ENCODE measurements at places on chromosomes 1 and 21.

DNA sequence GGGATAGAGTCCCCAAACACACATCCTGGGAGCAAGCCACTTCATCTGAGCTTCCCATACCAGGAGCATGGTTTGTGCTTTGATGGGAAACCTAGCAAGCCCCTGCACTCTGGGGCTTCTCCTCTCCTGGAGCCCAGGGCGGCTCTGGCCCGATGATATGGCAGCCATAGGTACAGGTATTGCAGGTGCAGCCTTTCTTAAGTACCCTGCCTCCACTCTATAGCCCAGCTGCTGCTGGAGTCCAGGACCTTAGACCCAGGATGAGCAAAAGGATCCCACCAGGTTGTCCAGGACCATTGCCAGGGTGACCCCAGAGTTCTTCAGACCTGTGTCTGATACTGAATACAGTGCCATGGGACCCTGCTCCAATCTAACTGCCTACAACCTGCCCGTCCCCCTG, 4.2 kb downstream of the C1orf226 start:
- DNase-seq = no peak

- DNase-seq = no peak
Measured at GRCh38 chr1:42835422-42835821, 11.0 kb upstream of the ZNF691 start.

GRCh38 chr1:219391297-219391696, 217.6 kb downstream of the LYPLAL1 start:
- DNase-seq = no peak

- no peak for DNase-seq
Measured at GRCh38 chr1:54698346-54698745, 17.3 kb upstream of the TTC4 start.

- no peak for DNase-seq
Measured at GRCh38 chr1:171988243-171988885, 147.1 kb downstream of the DNM3 start.

DNA sequence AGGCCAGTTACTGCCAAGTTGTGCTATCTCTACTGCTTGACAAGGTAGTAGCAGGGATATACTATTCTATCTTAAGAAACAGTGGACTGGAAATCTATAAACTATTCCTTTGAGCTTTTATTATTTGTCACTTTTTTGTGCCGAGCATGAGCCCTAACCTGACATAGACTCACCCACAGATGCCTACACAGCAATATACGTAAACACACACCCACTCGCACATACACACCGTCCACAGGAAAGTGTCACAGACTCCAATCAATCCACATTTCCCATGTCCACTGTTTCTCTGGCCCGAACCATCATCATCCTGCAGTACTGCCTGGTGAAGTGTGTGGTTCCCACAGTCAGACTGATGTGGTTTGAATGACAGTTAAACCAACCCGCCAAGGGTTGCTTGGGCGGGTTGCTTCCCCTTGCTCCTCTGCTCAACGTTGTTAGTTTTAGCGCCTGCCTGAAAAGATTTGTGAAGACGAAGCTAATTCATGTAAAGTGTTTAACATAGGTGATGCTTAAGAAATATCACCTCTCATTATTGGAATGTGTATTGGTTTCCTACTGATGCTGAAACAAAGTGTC, 47.2 kb downstream of the ADAMTS1 start:
- DNase-seq = no peak

DNA sequence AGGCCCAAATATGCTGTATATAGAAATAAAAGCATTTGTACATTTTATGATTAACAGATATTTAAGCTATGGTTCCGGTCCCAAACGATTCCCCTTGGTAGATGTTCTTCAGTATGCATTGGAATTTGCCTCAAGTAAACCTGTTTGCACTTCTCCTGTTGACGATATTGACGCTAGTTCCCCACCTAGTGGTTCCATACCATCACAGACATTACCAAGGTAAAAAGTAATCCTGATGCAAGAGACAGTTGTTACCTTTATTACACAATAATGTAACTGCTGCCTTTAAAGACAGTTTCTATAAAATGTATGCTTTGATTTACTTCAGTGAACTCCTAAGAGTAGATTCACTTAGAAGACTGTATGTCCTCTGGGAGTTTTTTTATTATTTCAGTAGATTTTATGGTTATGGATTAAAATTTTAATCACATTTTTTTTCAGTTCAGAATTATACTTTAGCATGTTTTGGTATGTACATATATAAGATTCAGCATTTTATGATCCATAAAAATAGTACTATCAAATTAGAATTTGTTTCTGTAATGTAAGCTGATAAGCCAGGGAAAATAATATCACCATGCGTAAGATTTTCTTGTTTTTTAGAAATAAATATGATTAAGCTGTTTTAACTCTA, 96.5 kb downstream of the USP25 start:
- no peak for DNase-seq

- no peak for DNase-seq
Measured at GRCh38 chr1:227314014-227314848, 4.1 kb downstream of the CDC42BPA start.

DNA sequence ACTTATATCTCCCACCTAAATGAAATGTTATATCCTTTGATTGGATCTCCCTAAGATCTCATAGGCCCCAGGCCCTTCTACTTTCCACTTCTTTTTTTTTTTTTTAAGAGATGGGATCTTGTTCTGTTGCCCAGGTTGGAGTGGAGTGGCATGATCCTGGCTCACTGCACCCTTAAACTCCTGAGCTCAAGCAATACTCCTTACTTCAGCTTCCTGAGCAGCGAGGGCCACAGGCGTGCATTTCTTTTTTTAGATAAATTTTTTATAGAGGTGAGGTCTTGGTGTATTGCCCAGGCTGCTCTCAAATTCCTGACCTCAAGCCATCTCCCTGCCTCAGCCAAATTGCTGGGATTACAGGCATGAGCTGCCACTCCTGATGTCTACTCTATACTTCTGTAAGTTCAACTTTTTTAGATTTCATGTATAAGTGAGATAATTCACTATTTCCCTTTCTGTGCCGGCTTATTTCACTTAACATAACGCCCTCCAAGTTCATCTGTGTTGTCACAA, 987.5 kb upstream of the NCAM2 start:
- DNase-seq = no peak

DNA sequence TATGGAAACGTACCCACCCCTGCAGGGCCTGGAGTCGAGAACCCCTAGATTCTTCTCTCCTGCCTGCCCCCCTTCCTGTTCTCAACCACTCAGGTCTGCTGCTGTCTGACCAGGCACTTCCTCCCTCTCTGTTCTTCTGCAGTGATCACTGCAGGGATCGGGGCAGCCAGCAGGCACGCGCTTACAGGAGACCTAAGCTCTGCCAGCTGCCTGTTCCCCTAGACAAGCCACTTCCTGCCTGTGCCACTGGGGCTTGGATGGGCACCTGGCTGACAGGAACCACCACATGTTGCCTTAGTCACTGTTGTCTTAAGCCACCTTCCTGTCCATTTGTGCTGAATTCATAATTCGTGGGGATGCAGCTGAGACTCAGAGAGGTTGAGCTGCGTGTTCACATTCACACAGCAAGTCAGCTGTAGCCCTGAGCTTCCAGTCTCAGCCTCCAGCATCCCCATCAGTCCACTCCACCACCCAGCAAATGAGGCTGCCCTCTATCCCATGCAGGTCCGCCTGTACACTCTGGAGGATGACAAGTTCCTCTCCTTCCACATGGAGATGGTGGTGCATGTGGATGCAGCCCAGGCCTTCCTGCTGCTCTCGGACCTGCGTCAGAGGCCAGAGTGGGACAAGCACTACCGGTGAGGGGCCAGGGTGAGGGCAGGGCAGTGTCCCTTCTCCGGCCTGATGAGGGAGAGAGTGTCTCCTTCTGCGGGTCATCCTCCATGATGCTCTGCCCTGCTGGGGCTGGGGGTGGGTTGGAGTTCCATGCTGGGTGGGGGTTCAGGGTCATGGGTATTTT, 18.6 kb downstream of the FAM151A start:
- no peak for DNase-seq

- no peak for DNase-seq
Measured at GRCh38 chr1:33455539-33456501, 16.6 kb upstream of the ZSCAN20 start.

DNA sequence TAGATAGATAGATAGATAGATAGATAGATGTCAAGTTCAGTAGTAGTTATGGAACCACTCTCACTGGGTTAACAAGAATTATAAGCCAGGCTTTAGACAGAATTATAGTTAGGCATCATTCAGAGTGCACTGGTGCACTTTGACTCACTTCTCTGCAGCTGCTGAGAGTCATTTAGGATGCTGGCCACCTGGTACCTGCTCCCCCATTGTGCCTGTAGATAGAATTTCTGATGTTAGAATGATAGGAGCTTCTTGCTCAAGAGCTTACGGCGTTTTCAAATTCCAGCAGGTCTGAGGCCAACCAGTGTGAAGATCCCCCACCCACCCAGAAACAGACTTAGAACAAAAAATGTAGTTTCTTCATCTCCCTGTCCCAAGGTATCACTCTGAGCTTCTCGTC, 107.8 kb upstream of the HMCN1 start:
- no peak for DNase-seq

GRCh38 chr21:28272272-28272992, 720.2 kb downstream of the LTN1 start:
- no peak for DNase-seq

DNA sequence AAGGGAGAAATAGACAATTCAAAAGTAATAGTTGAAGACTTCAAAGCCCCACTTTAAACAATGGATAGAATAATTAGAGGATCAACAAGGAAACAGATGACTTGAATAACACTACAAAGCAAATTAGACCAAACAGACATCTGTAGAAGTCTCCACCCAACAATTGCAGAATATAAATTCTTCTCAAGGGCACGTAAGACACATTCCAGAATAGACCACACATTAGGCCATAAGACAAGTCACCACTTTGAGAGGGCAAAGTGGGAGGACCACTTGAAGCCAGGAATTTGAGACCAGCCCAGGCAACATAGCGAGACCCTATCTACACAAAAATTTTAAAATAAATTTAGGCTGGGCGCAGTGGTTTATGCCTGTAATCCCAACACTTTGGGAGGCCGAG, 20.5 kb upstream of the RNF186 start:
- no peak for DNase-seq

DNA sequence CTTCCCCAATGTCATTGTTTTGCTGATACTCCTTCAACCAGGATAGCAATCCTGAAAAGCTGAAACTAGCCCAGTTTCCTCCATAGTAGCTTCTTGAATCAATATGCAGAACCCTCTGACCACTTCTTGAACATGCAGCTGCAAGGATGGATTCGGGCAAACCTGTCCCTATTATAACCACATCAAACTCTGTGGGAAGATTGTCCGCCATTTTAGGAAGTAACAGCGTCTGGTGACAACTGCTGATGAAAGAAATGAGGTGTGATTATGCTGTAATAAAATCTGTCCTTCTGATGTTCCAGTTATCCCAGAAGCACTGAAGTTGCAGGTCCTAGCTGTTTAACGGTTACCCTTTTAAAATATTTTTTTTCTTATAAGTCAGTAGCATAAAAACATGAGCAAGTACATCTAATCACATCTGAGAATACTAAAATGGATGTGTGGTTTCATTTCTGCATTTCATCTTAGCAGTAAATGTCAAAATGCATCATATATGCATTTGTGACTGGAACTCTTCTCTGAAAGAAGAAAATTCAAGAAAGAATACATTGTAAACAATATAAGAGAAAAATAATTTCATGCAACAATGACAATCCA, 4.5 kb downstream of the CHML start:
- DNase-seq = no peak

- no peak for DNase-seq
Measured at GRCh38 chr1:9294910-9295636, 2.4 kb downstream of the SPSB1 start.

DNA sequence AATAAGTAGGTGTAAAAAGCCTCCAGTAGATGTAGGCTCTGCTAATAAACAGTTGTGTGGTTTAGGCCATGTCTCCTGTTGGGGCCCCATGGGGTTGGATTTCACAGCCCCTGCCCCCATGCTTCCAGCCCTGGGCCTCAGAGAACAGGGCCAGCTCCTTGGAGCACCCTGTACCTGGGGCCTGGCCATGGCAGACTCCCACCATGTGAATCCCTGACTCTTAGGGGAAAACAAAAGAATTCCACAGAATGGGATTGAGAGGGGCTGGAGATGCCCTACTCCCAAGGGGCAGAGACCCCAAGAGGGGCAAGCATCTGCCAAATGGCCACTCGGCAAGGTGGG, 11.5 kb downstream of the LRP8 start:
- DNase-seq = no peak

DNA sequence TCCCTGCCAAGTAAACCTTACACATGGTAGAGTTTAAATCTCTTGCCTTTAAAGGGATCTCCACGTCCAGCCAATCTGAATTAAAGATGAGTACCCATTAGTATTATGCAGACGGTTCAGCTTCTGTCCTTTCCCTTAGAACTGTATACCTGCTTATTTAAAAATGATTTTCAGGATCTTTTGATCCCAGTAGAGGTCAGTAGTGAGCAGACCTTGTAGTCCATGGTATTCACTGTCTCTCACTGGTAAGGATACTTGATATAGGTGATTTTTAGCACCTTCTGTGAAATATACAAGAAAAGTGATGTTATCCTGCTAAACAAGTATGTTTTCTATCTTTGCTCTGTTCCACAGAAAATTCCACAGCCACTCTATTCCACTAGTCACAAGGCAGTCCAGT, 1211.6 kb upstream of the ADGRL4 start:
- DNase-seq = no peak

- no peak for DNase-seq
Measured at GRCh38 chr1:229631966-229632365, 5.9 kb downstream of the URB2 start.

- DNase-seq = no peak
Measured at GRCh38 chr1:31750858-31751510, 13.2 kb downstream of the ADGRB2 start.

GRCh38 chr1:54937469-54937868, 43.0 kb upstream of the TMEM61 start:
- DNase-seq = no peak

- peak; percentile 13 for DNase-seq
Measured at GRCh38 chr1:10848109-10848684, 51.8 kb upstream of the CASZ1 start.

- no peak for DNase-seq
Measured at GRCh38 chr1:236085545-236086159, 20.8 kb upstream of the NID1 start.

- no peak for DNase-seq
Measured at GRCh38 chr1:92366040-92366395, 67.2 kb downstream of the RPAP2 start.

DNA sequence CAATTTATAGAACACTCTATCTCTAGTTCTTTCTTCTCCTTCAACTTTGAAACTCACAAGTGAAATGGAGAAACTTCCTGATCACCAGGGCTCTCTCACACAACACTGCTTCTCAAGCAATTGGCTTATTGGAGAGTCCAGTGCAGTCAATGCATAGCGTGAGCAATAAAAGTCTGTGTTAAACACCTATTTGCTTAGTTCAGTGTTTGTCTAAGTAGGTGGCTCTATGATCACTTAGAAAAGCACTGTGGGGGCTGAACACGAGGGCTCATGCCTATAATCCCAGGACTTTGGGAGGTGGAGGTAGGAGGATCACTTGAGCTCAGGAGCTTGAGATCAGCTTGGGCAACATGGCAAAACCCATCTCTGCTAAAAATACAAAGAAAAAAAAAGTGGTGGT, 12.2 kb downstream of the CTSS start:
- DNase-seq = no peak

- DNase-seq = no peak
Measured at GRCh38 chr1:6424000-6424565, 493 bp upstream of the ESPN start.

- DNase-seq = peak; percentile 92
Measured at GRCh38 chr1:21906173-21907078, 30.7 kb downstream of the HSPG2 start.

GRCh38 chr1:169892927-169893644, 610 bp downstream of the SCYL3 start:
- peak; percentile 77 for DNase-seq

GRCh38 chr1:192615055-192615454, 20.9 kb upstream of the RGS13 start:
- no peak for DNase-seq

All from Right ventricle myocardium inferior (tissue), 1 donor.